Body of pancreas (tissue), 4 donors: ENCODE measurements at places on chromosomes 4 and X. TPM values are rescaled to one million over a fixed set of nuclear protein-coding genes. Genes with fewer than 3 reads are reported as not detected.

GRCh38 chr4:145433684-145434083 is 48.0 kb upstream of the SMAD1 start:
- DNase-seq, result no peak

DNA sequence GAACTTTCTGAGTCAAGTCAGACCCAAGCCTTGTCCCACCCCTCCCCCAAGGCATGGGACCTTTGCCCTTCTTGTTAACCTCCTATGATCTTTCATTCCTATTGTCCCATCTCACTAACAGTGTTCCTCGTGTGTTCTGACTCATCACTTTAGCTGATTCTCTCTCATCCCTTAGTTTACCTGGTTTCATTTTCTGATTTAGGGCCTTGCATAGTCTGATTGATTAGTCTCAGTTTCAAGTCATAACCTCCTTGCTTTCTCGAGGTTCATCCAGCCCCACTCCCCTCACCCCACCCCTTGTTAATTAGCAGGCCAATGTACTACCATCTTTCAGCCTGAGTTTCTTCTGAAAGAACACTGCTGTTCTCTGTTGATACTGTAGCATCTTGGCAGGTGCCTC is 517.4 kb downstream of the RPA4 start:
- DNase-seq, result no peak

DNA sequence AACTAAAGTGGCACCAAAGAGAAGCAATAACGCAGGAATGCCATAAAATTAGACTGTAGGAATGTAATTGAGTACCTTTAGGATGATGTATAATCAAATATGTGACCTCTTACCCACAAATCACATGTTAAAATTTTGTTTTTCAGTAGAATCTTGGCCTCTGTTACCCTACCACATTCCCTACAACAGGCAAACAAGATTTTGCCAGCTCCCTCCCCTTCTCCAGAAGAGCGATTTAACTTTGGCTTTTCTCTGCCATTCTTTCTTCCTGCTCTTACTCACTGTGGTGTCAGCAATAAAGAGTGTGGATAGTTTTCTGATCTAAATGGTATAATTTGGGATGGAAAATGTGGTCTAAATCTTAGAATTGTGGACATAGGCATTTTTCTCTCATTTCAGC is 57.2 kb downstream of the TRIM2 start:
- no peak for DNase-seq

- DNase-seq, result no peak
Measured at GRCh38 chr4:138562544-138562991, 320.4 kb upstream of the SLC7A11 start.

DNA sequence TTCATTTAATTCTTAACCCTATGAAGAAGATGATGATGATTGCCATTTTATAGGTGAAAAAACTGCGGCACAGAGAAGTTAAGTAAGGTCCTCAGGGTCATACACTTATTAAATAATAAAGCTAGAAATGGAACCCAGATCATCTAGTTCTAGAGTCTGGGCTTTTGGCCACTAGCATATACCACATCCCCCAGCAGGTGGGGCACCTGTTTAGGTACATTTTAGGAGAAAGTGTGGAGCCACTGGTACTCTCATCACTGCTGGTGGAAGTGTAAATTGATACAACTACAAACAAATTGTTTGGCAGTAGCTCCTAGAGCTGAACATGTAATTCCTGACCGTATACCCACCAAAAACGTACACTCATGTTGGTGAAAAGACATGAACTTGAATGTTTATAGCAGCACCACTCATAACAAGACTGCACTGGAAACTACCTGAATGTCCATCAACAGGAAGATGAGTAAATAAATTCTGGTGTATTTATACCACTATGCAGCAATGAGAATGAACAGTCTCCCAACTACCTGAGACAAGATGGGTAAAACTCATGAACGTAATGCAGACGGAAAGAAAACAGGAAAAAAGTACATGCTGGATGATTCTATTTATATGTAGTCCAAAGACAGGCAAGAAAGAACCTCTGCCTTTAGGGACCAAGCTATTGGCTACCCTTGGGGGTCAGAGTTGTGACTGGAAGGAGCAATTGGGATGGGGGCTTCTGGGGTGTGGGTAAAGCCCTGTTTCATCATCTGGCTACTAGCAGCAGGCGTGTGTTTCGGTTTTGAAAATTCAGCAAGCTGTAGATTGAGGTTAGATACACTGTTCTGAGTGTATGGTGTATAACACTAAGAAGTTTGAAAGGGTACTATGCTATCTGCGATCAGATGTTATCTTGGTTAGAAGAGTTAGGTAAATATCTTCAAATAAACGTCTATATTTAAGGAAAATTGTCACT is 72.3 kb upstream of the ADGRG2 start:
- no peak for DNase-seq

Gene CCNQ
- total RNA-seq, result 23.9 TPM

Gene MXD4
- total RNA-seq, result 45.5 TPM
